ENCODE measurements at places on chromosomes 11 and 22.

DNA sequence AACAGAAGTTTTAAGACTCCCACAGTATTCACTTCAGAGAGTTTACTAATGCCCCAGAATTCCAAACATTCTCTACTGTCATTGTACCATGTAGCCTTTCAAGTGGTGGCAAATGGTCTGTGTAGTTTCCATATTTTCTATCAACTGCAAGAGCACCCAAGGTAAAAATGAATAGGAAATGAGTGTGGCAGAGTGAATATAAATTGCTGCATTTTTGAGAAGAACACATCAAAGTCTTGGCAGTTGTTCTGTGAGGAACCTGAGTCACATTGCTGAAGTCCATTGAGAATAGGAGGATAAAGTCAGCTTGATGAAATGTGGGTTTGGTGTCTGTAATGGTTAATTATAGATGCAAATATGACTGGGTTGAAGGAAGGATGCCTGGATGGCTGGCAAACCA is 193.6 kb downstream of the AASDHPPT start:
- no peak for DNase-seq

- DNase-seq, result no peak
These were observed 22.0 kb upstream of the CABP2 start for GRCh38 chr11:67545280-67545679.

DNA sequence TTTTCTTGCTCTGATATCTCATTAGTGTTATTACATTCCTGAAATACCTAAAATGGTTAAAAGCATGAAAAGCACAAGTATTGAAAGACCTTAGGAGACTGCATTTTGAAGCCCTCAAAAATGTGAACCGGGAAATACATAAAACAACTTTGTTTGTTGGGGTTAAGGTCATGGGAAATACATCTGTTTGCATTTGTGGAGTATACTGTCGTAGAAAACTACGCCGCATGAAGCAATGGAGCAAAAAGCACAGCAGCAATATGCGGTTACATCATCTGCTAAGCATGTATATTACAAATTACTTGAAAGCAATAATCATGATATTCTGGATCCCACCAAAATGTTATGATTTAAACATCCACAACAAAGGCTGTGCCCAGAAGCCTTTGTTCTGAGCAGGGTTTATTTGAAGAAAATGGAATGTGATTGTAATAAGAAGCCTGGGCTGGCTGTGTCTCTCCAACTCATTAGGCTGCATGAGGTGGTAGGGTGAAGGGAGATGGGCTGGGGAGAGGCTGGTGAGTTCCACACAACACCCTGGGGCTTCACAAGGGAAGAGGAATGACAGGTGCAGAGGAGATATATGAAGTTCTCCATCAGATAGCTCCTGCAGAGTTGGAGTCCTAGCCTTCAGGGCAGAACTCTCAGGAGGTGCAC is 64.7 kb upstream of the LIN7C start:
- no peak for DNase-seq

DNA sequence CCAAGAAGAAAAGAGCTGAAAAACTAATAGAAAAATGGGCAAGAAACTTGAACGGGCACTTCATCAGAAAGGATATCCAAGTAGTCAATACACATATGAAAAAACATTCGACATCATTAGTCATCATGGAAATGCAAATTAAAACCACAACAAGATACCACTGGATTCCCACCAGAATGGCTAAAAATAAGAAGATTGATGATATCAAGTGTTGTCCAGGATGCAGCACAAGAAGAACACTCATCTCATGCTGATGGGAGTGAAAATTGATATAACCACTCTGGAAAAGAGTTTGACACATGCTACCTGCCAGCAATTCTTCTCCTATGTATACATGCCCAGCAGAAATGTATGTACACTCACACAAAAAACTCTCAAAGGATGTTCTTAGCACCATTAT is 26.9 kb upstream of the SCUBE2 start:
- DNase-seq, result no peak

- DNase-seq, result no peak
These were observed 85.9 kb downstream of the BUD13 start for GRCh38 chr11:116686866-116687265.

DNA sequence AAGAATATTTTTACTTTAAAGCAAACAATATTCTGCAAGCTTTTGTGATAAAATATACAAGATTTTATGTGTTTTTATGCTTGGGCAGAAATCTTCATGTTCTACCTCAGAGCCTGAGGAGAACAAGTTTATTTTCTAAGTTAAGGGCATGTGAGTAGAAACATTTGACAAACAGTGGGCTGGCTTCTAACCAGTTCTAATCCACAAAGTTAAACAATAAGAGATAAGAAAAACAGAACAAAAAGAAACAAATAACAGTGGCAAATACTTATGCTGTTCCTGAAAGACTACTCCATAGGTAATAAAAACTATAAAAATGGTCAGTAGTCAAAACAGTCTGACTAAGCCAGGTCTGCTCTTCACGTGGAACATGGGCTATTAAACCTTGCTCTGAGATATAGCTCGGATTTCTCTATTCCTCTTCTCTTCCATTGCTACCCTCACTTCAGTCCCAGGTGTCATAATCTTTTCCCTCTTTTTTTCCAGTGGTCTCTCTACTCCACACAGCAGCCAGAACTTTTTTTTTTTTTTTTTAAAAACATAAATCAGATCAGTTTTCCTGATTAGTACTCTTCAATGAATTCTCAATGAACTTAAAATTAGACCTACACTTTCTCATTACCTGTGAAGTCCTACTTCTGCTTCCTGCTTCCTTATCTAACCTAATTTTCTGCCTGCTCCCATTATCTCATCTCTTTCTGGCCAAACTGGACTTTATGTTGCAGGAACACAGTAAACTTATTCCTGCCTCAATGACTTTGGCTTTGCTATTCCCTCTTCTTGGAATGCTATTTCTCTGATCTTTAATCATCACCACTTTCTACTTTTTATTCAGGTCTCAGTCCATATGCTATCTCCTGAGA is 671.1 kb upstream of the CCDC90B start:
- DNase-seq, result no peak

DNA sequence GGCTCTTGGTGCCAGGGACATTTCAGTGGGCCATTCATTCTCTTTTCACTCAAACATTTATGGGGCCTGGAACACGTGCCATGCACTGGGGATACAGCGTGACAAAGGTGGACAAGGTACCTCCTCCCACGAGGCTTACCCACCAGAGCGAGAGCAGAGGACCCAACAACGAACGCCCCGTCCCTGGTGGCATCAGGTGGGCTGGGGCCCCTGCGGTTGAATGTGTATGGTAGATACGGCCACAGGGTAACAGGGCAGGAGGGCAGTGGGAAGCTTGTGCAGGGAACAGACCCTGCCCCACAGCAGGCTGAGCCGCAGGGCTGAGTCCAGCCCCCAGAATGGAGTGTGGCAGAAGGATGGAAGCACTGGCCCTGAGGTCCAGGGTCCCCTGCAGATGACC is 81.1 kb downstream of the LRRC32 start:
- no peak for DNase-seq

GRCh38 chr11:5123802-5124521 is 14.2 kb downstream of the OR52A5 start:
- DNase-seq, result peak; percentile 29

- DNase-seq, result peak; percentile 13
These were observed 252.0 kb downstream of the CTTN start for GRCh38 chr11:70650075-70650909.

- no peak for DNase-seq
These were observed 35.6 kb downstream of the ARL14EP start for GRCh38 chr11:30358536-30358935.

GRCh38 chr11:82529936-82530335 is 203.7 kb downstream of the FAM181B start:
- no peak for DNase-seq

DNA sequence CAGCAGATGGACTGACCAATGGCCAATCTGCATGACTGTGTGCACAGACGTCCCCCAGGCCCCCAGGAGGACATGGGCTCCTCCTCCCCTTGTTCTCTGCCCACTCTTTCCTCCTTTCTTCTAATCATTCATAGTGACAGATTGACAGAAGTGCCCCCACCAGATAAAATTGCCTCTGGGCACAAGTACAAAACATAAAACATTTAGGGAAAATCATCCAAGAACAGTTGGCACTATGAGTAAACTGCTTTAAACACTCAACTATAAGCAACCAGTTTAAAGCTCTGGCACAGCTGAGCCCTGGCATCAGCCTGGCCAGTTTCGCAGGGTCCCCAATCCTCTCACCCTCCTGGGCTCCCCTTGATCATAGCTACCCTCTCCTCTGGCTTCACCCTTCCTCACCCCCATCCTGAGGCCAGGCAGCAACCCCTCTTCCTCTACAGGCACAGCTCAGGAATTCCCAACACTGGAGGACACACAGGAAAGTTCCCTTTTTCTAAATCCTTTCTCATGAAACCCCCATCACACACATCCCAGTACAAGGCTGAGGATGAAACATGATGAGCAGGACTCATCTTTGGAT is 232.9 kb downstream of the BUD13 start:
- DNase-seq, result no peak

DNA sequence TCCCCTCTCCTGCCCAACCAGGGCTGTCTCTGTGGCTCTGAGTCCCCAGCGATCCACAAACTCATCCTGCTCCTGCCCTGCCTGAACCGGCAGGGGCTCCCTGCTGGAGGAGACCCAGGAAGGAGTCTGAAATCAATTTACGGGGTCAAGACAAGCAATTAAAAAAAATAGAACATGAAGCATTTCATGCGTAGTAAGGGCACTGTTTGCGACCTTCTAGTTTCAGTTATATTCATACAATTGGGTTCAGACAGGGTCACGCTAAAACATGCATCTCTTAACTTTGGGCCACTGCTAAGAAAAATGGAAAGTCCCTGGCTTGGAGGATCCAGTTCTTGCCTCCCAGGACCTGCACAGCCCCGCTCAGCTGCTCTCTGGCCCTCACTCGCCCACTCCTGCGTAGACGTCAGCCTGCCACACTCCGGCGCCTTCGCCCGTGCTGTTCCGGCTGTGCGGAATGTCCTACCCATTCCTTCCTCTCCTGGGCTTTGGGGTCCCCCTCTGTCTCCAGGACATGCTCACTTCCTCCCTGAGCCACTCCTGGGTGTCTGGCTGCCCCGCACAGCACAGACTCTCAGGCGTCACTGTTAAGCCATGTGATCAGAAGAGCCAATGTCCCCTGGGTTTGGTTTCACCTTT is 12.8 kb downstream of the NFAM1 start:
- no peak for DNase-seq

DNA sequence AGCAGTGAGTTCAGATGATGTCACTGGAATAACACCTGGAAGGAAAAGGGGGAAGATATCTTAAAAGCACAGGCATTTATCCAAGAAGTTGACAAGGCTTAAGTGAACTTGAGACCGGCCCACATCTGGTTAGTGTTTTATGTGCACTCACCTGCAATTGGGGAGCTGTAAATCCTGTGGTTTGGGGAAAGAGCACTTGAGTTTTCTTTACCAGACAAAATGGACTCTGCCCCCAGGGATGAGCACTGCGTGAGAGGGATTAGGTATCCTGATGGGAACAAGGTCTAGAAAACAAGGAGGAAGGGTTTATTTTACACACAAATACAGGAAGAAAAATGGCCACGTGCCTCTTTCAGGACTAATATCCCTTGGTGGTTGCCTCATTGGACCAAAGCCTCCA is 15.2 kb downstream of the E2F8 start:
- DNase-seq, result no peak
